ENCODE measurements at places on chromosomes 3 and 15. TPM values are rescaled to one million over a fixed set of nuclear protein-coding genes. Genes with fewer than 3 reads are reported as not detected.

Gene ENTPD3
- total RNA-seq: 0.22 TPM

Gene CKMT1A
- total RNA-seq: not detected

Gene KIF23
- 99.4 TPM for total RNA-seq

Gene A4GNT
- total RNA-seq: not detected

Gene AADAC
- total RNA-seq: 0.43 TPM

Gene KNG1
- not detected for total RNA-seq

Gene NECTIN3
- 163 TPM for total RNA-seq

Gene DISP2
- total RNA-seq: 0.14 TPM

Gene ITIH1
- not detected for total RNA-seq

Gene MNS1
- total RNA-seq: 1.1 TPM

Gene DUOX1
- under 0.01 TPM for total RNA-seq

Gene LARP6
- 211 TPM for total RNA-seq

Gene POTEB2
- not detected for total RNA-seq

Gene THPO
- not detected for total RNA-seq

Gene CPNE4
- total RNA-seq: not detected

Gene CNTN3
- total RNA-seq: 2.6 TPM

Gene SYNPR
- total RNA-seq: not detected

Gene KLHL40
- total RNA-seq: not detected

Gene CP
- not detected for total RNA-seq

Gene IRAK2
- 17.9 TPM for total RNA-seq

Gene ADGRG7
- total RNA-seq: not detected

Gene BTBD1
- 109 TPM for total RNA-seq

Gene KBTBD13
- total RNA-seq: not detected

Gene ZDHHC23
- total RNA-seq: 1.1 TPM

Gene PP2D1
- total RNA-seq: not detected

Gene CD200R1
- 0.14 TPM for total RNA-seq

Gene NDN
- total RNA-seq: 31.1 TPM

Gene ISLR2
- 0.72 TPM for total RNA-seq

Gene MYZAP
- 1.3 TPM for total RNA-seq

Gene CAND2
- 3.1 TPM for total RNA-seq

Gene POPDC2
- 0.44 TPM for total RNA-seq

Gene C3orf52
- total RNA-seq: 18.0 TPM

Gene FAM131A
- total RNA-seq: 7.4 TPM

Gene SMCO1
- not detected for total RNA-seq

Gene ZNF80
- not detected for total RNA-seq

Gene SELENOT
- total RNA-seq: 167 TPM

Gene EPHA6
- 0.22 TPM for total RNA-seq

Gene SNRK
- 17.7 TPM for total RNA-seq

Gene CTXN2
- total RNA-seq: not detected

Gene KCNMB2
- total RNA-seq: not detected

Gene BCHE
- 0.57 TPM for total RNA-seq

Gene ADAMTS9
- 18.8 TPM for total RNA-seq

Gene LRRC2
- 1.4 TPM for total RNA-seq

Gene GOLGA6D
- total RNA-seq: not detected

Gene GOLGA8T
- not detected for total RNA-seq

Gene LRRC34
- 6.6 TPM for total RNA-seq

Gene CPEB1
- total RNA-seq: 5.9 TPM

Gene THAP10
- 1.8 TPM for total RNA-seq

Measured in placental pericyte (primary cell).